Stimulated activated CD4-positive, alpha-beta T cell treated with anti-CD3 and anti-CD28 coated beads, Interleukin-2, amount 100 ng/mL, for 24 hours (primary cell): ENCODE measurements at places on chromosomes 5 and 9.

GRCh38 chr5:83149671-83150070 is 72.3 kb downstream of the XRCC4 start:
- DNase-seq: no peak

- DNase-seq: no peak
These were observed 13.2 kb downstream of the MACIR start for GRCh38 chr5:103271570-103272289.

GRCh38 chr9:92406477-92406876 is 2.1 kb upstream of the OGN start:
- no peak for DNase-seq

DNA sequence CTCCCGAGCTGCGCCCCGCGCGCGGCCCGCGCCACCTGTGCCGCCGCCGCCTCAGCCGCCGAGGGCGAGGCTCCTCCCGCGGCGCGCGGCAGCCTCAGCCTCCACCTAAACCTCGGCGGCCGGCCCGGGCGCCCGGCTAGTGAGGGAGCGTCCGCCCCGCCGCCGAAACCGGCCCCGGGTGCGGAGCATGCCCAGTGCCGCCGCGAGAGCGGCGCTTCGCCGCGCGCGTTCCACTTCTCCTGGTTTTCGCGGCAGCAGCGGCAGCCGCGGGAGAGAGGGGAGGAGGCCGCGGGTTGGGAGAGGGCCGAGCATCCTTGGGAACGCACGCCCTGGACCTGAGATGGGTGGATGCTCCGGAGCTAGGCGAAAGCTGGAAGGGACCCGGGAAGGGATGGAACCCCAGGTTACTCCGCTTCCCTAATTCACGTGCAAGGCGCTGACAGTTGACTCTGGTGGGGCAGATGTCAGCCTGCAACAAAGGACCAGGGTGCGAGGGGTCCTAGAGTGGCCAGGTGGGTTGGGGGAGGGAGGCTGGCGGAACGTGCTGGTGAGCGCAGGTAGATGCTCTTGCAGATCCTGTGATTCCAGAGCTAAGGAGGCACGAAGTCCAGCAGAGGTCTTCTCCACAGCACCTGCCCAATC is at the start of gene CTNND2:
Gene CTNND2, minus strand, starts transcription at position 182 of the 642 bp plus-strand sequence. CDS start 593 bp downstream, outside the sequence.
- DNase-seq: no peak

GRCh38 chr9:34456746-34457145 is 1.6 kb downstream of the FAM219A start:
- DNase-seq: no peak

DNA sequence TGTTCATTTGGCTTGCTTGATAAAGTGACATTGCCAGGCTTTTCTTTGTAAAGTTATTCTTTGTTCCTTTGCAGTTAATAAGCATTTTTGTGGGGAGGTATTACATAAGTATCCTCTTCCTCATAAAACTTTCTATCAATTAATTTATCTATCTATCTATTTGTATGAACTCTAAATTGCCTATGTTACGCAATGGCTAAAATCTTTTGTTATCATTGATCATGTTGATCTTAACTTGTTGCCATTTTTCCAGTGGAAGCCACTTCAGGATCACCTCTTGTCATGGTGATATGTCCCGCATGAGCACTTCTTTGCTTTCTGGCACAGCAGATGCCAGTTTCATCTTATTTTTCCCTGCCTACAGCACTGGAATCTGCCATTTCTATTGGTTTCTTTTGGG is 436.7 kb upstream of the KIF2A start:
- DNase-seq: no peak

GRCh38 chr5:131254741-131255140 is 9.1 kb upstream of the CDC42SE2 start:
- DNase-seq: no peak

DNA sequence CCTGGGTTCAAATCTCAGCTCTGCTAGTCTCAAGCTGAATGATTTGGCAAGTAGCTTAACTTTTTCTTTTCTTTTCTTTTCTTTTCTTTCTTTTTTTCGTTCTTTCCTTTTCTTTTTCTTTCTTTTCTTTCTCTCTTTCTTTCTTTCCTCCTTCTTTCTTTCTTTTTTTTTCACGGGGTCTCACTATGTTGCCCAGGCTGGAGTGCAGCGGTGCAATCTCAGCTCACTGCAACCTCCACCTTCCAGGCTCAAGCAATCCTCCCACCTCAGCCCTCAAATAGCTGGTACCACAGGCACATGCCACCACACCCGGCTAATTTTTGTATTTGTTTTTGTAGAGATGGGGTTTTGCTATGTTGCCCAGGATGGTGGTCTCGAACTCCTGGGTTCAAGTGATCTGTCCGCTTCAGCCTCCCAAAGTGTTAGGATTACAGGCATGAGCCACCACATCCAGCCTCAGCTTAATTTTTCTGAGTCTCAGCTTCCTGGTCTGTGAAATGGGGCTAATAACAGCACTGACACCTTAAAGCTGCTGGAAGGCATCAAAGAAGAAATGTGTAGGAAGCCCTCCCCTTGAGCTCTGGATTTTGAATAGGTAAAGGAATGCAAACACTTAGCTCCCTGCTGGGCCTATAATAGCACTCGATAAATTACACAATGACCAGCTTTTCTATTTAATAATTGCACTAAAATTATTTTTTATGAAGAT is 17.5 kb upstream of the PPARGC1B start:
- no peak for DNase-seq

DNA sequence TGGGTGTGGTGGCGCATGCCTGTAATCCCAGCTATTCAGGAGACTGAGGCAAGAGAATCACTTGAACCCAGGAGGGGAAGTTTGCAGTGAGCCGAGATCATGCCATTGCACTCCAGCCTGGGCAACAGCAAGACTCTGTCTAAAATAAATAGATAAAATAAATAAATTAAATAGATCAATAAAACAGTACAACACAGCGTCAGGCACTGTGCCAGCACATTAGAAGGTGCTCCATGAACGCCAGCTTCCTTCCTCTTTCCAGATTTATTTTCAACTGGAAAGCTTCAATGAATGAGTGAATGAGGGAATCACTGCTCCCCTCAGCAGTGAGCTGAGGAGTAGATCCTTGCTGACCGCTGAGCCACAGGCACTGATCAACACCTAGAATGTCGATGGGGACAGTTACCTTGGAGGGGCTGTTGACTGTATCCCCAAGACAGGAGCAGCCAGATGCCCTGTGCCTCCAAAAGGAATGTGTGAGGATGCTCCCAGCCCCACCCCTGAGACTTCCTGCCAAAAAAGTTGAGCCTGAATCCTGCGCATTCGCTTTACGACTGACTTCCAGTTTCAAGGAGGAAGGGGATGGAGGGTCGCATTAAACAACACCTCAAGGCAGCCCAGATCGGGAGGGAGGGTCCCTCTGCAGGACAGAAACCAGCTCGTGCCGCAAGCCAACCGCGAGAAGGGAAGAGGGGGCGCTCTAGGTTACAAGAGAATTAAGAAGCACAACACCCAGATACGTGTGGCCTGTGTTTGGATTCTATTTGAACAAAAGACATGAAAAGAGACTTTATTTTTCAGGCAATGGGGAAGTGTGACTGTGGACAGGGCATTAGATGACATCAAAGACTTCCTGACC is 54.0 kb upstream of the CNOT6 start:
- DNase-seq: no peak

DNA sequence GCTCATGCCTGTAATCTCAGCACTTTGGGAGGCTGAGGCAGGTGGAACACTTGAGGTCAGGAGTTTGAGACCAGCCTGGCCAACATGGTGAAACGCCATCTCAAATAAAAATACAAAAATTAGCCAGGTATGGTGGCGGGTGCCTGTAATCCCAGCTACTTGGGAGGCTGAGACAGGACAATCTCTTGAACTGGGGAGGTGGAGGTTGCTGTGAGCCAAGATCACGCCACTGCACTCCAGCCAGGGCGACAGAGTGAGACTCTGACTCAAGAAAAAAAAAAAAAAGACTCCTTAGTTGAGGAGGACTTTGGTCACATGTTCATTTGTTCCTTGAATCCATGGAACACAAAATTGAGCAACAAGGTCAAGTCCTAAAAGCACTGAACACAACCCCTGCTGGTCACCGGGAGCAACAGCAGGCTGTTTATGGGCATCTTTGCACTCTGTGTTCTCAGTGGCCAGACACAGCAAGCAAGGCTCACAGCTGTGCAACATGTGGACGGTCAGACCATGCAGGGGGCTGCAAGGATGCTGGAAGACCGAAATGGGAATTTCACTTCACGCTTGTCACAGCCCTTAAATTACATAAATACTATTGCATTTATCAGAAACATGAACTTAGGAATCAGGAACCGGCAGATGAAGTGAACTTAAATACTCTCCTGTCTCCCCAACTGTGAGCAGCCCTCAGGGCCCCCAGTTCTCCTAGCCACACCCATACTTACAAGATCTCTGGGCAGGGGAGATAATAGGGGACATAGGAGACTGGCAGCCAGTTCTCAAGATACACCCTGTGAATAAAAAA is 2.8 kb downstream of the GBGT1 start:
- no peak for DNase-seq

GRCh38 chr5:53180991-53181390 is 71.4 kb upstream of the MOCS2 start:
- no peak for DNase-seq

- no peak for DNase-seq
These were observed 22.3 kb upstream of the CNOT6 start for GRCh38 chr5:180471866-180472265.

GRCh38 chr5:26582350-26583045 is 455.9 kb downstream of the CDH9 start:
- DNase-seq: no peak

DNA sequence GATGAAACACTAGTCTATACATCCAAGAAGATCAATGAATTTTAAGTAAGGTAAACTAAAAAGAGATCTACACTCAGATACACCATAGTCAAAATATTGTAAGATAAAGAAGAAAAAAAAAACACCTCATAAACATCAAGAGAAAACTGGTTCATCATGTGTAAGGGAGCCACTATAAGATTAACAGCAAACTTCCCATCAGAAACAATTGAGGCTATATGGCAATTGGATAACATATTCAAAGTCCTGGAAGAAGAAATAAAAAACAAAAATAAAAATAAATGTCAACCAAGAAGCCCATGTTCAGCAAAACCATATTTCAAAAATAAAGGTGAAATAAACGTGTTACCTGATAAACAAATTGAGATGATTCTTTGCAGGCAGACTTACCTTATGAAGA is 3.6 kb downstream of the OR13C8 start:
- no peak for DNase-seq

DNA sequence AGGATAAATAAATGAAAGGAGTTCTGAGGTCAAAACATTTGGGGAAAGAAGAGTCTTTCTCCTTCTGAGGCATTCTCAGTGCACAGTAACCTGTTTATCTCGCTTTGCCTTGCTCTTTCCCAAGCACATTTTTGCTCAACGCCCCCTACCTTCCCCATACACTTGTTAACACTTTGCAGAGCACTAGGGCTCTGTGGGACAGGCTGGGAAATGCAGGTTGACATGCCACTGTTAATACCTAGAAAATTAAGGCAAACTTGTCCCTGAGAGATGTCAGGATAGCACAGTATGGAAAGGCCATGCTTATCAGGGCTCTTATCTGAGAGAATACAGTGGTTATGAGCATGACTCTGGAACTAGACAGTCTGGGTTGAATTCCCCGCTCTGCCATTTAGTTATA is 152.0 kb downstream of the DOCK8 start:
- no peak for DNase-seq

- DNase-seq: no peak
These were observed 3.9 kb upstream of the TMEM171 start for GRCh38 chr5:73116506-73116905.

DNA sequence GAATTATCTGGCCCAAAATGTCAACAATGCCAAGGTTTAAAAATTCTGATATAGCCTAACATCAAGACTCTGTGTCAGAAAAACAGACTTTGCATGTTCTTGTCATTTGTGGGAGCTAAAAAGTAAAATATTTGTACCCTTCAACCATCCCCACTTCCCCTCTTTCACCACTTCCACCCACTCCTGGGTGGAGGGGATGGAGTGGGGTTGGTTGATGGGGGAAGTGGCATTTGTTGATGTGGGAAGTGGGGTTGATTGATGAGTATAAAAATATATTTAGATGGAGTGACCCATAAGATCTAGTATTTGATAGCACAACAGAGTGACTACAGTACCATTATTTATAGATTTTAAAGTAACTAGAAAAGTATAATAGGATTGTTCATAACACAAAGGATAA is 55.0 kb upstream of the C9orf72 start:
- DNase-seq: no peak

GRCh38 chr5:89343666-89344065 is 460.7 kb upstream of the MEF2C start:
- DNase-seq: no peak

- DNase-seq: no peak
These were observed 177.4 kb downstream of the NSG2 start for GRCh38 chr5:174222891-174223290.

GRCh38 chr5:124343451-124343867 is 403.0 kb downstream of the ZNF608 start:
- DNase-seq: no peak

DNA sequence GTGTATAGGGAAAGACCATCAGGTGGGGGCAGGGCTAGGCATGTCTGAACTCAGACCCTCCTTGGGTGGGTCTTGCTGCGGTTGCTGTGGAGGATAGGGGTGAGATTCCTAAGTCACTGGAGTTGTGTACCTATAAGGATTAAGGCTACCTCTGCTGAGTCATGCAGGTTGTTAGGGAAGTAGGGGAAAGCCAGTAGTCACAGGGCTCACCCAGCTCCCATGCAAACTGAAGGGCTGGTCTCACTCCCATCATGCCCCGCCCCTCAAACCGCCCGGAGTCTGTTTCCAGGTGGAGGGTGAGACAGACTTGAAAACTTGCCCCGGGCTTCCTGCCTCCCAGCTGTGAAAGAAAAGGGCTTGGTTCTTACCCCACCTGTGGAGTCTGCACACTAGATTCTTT is 161.8 kb downstream of the CAVIN4 start:
- no peak for DNase-seq

DNA sequence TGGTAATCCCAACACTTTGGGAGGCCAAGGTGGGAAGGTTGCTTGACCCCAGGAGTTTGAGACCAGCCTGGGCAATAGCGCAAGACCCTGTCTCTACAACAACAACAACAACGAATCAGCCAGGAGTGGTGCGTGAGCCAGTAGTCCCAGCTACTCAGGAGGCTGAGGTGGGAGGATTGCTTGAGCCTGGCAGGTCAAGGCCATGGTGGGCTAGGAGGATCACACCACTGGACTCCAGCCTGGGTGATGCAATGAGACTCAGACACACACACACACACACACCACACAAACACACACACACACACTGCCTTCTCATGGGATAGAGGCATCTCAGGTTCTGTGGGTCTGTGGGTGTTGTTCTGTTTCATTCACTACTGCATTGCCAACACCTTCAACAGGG is 115.0 kb downstream of the DCP2 start:
- no peak for DNase-seq
